ENCODE measurements at places on chromosomes 2 and 18. TPM values are rescaled to one million over a fixed set of nuclear protein-coding genes. Genes with fewer than 3 reads are reported as not detected.

DNA sequence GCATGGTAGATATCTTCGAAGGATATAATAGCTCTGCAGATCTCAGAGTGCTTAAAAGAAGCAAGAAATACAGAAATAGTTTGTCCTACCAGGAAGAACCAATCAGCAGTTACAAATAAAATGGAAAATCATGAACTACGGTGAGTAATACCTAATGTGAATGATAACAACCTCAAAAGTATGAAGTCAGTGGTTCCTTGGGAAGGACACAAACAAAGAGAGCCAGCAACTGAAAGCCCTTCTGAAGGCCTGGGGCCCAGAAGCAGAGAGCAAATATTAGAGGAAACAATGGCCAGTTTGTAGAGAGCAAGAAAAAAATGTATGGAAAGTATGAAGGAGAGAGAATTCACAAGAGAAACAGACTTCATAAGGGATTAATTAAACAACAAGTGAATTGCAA, 226.8 kb upstream of the CHST9 start:
- DNase-seq, result no peak

- no peak for DNase-seq
These were observed 182.4 kb downstream of the CELF4 start for GRCh38 chr18:37383036-37383785.

GRCh38 chr18:8707556-8708300, 2.4 kb downstream of the MTCL1 start:
- no peak for DNase-seq

- no peak for DNase-seq
These were observed 67.0 kb downstream of the SP3 start for GRCh38 chr2:173898178-173898668.

DNA sequence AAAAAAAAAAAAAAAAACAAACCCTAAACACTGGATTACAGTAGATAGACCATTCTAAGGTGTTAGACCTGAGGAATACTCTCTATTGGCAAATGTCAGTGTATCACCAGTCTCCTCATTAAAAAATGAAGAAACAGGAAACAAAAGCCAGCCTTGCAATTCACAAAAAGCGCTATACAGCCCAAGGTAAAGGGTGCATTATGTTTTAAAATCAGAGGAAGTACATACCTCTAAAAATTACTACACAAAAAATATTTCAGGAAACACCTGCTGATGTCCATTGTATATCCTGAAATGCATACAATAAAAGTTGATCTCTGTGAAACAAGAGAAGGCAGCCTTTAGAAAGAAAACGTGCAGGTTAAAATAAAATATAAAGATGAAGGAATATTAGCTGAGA, 54.9 kb upstream of the TSPYL6 start:
- no peak for DNase-seq

CD8B gene
- 5.7 TPM for total RNA-seq

DNA sequence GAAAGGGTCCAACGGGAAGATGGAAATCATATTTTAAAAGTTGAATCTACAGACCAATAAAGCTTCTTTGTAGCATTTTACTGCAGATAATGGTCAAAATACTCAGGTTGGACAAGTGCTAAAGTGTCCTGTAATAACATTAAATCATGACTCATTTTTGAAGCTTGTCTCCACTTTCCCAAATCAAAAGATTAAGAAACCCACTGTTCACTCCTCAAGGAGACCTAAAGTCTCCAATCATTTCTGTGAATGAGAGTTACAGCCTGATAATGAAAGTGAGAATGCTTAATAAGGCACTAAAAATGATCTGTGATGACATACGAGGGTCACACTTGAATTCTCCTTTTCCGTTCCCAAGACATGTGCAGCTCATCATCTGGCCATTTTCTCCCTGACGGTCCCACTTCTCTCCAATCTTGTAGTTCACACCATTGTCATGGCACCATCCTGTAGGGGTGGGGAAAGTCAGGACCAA, 53.4 kb downstream of the ATIC start:
- no peak for DNase-seq

DNA sequence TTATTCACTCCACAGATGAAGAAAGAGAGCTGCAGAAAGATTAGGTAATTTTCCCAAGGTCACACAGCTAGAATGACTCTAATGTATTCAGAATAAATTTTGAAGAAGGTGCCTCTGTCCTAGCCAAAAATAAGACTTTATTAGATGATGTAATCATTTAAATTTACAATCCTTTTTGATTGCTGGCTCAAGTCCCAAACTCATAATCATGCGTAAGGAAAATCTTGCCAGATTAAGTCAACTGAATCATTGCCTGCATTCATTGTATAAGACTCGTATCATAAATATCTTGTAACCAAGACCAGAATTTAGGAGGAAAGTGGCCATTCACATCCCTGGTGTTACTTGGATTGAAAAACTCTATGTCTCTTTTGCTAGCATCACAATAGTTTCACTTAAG, 53.1 kb upstream of the STK39 start:
- no peak for DNase-seq

All from body of pancreas (tissue), 4 donors.